ENCODE measurements at places on chromosomes 12 and 14. TPM values are rescaled to one million over a fixed set of nuclear protein-coding genes. Genes with fewer than 3 reads are reported as not detected.

The NCOR2 gene
- total RNA-seq = 58.3 TPM

- no peak for DNase-seq
These were observed 805 bp upstream of the CRACR2A start for GRCh38 chr12:3753544-3754284.

The CLEC1B gene
- total RNA-seq = 10.7 TPM

DNA sequence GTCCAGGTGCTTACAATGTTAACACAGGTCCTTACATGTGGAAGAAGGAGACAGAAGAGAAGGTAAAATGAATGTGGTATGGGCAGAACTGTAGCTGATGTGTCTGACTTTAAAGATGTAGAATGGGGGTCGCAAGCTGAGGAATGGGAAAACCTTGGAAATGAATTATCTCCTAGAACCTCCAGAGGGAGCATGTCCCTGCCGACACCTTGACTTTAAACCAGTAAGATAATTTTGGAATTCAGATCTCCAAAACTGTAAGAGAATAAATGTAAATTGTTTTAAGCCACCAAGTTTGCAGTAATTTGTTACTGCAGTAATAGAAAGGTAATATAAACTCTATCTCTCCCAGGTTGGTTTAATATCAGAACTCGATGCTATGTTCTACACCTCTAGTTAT lies 80.1 kb upstream of the ALG10 start:
- no peak for DNase-seq

- no peak for DNase-seq
These were observed 13.7 kb upstream of the EVL start for GRCh38 chr14:100051543-100051942.

GRCh38 chr14:67468378-67468730 lies 20.2 kb downstream of the TMEM229B start:
- DNase-seq = no peak

GRCh38 chr12:107891967-107892366 lies 117.5 kb downstream of the ASCL4 start:
- no peak for DNase-seq

DNA sequence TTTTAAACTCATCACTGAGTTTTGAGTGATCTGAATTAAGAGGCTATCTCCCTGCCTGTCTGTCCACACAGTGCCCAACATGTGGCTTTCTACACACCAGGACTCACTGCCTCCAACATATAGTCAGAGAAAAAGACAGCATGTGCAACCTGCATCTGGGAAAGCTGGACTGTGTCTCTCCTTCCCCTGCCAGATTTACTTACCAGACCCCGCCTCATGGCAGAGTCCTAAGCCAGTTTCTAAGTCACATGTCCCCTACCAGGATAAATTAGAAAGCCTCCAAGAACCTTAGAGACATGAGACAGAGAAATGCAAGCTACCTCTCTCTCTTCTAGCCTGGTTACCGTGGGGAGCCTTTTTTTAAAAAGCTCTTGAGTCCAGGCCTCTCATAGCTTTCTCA lies 2.7 kb upstream of the HDAC7 start:
- DNase-seq = no peak

The DHRS7 gene
- total RNA-seq = 92.1 TPM

The FAM234B gene
- 4.4 TPM for total RNA-seq

The ZNF10 gene
- 4.8 TPM for total RNA-seq

DNA sequence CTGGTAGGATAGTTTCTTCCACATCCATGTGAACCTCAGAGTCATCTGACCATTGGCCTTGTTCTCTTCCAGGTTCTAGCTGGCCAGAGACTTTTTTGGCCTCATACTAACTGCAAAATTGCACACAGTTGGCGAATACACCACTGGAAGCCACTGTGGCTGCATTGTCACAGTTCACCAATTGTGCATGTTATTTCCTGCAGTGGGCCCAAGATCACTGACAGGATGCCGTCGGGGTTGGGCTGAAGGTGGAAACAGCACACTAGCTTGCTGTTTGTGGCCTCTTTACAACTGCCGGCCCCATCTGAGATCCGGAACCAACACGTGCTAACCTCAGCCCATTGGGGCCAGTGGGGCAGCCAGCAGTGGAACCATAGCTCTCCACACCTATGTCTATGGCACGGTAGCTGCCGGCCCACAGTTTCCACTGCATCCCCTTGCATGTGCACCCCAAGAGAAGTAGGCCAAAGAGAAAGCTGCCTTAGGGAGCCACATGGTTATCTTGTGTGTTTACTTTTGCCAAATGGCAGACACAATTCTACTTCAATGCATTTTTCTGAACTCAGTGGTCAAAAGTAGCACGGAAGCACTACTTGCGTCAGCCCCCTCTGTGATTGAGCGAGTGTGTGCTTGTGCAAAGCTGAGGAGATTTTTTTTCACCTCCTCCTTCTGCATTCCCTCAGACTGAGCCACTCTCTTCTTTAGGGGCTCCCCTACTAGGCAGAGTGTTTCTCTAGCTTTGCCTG lies 464.0 kb downstream of the RAD51B start:
- DNase-seq = no peak

GRCh38 chr12:40122842-40123241 lies 17.0 kb upstream of the SLC2A13 start:
- DNase-seq = no peak

- no peak for DNase-seq
These were observed 129.2 kb downstream of the DIP2B start for GRCh38 chr12:50633955-50634354.

The PTPN6 gene
- 17.8 TPM for total RNA-seq

The HOXC10 gene
- 0.33 TPM for total RNA-seq

- DNase-seq = no peak
These were observed 116.8 kb upstream of the PRICKLE1 start for GRCh38 chr12:42706321-42706720.

GRCh38 chr14:70685474-70686197 lies 43.9 kb downstream of the TTC9 start:
- DNase-seq = no peak

DNA sequence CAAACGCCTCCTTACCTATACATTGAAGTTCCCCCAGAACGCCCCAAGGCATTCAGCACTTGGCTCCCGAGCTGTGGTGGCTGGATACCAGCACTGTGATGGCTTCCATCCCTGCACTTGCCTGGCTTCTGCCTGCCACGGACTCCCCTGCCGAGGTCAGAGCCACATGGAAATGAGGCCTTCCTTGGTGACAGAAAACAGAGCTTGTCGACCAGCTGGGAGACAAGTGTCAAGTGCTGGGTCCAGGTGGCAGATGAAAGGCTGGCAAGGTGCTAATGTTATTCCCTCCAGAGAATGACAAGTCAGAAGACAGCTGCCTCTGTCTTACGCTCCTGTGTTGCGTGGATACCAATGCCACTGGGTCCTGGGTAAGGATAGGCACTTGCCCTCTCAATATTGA lies 26.2 kb upstream of the GNG2 start:
- no peak for DNase-seq

The TRHDE gene
- total RNA-seq = 1.2 TPM

DNA sequence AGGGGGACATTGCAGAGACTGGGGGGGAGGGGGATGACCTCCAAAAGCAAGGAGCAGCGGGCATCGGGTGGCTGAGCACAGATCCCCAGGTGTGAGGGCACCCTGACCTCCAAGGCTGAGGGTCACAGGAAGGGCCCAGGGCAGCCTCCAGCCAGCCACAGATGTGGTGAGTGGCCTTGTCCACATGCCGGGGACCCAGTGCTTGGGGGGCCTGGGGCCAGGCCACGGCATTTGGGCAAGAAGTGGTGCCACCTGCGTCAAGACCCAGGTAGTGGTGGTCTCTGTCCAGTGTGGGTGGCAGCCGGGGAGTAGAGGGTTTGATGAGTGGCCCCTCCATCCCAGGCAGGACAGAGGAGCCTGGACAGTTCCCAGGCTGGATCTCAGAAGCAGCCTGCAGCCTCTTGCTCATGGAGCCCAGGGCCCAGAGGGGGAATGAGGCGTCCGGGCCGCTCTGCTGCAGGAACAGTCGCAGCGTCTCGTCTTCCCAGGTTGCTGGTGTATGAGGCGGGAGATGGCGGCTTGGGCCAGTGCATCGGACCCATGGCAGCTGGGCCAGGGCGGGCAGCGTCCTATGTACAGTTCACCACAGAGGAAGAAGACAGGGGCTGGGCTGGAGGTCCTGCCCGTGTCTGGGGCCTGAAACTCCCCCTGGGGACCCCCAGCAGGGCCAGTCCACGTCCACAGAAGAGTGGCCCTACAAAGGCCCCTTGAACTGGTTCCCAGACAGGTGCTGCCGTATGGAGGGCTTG lies 33.5 kb downstream of the CCNK start:
- peak; percentile 42 for DNase-seq

DNA sequence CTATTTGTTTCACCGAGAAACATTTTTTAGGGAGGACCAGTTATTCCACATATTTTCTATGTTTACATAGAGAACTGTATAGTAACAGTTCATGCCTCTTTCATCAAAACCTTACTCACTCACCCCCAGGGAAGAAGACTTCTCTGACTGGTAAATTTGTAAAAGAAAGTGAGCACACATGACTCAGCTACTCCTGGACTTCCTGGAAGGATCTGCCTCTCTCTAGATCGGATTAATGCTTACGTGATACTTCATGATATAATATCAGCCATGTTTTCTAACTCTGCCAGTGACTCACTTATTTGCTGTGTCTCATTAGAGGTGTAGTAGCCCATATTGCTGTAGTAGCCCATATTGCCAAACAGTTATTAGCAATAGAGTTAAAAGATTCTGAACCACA lies 494.3 kb upstream of the ATXN7L3B start:
- no peak for DNase-seq

DNA sequence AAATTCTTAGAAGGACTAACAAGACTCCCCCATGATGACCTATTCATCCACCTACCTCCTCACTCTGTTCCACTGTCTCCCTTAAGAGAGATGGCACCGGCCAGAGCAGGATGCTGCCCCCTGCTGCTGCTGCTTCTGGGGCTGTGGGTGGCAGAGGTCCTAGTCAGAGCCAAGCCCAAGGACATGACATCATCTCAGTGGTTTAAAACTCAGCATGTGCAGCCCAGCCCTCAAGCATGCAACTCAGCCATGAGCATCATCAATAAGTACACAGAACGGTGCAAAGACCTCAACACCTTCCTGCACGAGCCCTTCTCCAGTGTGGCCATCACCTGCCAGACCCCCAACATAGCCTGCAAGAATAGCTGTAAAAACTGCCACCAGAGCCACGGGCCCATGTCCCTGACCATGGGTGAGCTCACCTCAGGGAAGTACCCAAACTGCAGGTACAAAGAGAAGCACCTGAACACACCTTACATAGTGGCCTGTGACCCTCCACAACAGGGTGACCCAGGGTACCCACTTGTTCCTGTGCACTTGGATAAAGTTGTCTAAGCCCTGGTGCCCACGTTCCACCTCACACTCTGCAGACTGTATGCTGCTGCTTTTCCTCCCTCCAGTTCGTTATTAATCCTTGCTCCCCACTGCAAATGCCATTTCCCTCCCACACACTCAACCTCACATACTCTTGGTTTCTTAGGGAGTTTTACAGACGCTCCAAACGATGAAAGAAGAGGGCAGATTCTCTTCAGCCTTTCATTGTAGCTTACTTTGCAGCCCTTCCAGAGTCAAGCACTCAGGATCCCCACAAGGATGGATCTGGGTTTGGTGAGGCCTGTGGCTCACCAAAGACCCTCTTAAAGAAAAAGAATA lies at the start of gene RNASE8:
TSS of gene RNASE8 (plus strand) at position 20 of the 873 bp plus-strand sequence. CDS start at position 91, 71 bp downstream.
- no peak for DNase-seq

- no peak for DNase-seq
These were observed 690 bp upstream of the RBP5 start for GRCh38 chr12:7129287-7129871.

GRCh38 chr12:49901986-49902385 lies 1.7 kb downstream of the FAIM2 start:
- no peak for DNase-seq

- no peak for DNase-seq
These were observed 315.4 kb upstream of the KITLG start for GRCh38 chr12:88895634-88896033.

GRCh38 chr12:90048918-90049317 lies 340.3 kb upstream of the ATP2B1 start:
- DNase-seq = no peak

The EML1 gene
- 5.1 TPM for total RNA-seq

- DNase-seq = no peak
These were observed 48.2 kb downstream of the SERPINA3 start for GRCh38 chr14:94660306-94660946.

The KRT3 gene
- total RNA-seq = not detected

The RTL1 gene
- not detected for total RNA-seq

The GPRC5D gene
- total RNA-seq = not detected

GRCh38 chr12:68422956-68423574 lies 90.9 kb upstream of the MDM1 start:
- DNase-seq = no peak

DNA sequence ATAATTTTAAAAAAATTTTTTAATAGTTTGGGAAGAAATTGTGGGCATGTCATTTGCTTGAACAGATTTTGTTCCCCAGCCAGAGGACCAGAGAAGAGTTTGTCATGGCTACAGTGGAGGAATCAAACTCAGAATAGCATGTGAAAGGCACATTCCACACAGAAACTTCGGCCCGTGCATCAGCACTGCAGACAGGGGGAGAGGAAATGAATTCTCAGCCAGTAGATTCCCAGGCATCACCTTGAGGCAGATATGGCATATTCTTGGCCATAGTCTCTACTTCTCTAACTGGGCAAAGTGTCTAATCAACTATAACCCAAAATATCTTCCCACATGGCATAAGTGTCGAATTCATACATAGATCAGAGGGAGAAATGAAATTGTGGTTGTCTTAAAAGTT lies 153.3 kb downstream of the PRKCH start:
- no peak for DNase-seq
